ENCODE measurements at places on chromosomes 3 and 15. TPM values are rescaled to one million over a fixed set of nuclear protein-coding genes. Genes with fewer than 3 reads are reported as not detected.

DNA sequence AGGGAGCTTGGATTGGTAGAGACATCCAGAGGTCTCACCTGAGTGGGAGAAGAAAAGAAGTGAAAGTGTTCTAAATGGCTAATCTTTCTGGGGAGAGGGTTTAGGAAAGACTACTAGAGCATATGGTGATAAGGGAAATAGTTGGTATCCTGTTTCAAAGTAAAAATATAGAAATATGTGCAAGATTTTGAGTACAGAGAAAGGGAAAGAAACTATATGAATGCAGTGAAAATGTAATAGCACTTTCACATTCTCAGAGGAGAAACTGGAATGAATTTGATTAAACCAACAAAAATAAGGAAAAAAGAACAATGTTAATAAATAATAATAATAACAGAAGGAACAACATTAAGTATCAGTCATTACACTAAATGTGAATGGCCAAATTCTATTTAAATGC is 119.4 kb downstream of the DNAJB8 start:
- no peak for DNase-seq

DNA sequence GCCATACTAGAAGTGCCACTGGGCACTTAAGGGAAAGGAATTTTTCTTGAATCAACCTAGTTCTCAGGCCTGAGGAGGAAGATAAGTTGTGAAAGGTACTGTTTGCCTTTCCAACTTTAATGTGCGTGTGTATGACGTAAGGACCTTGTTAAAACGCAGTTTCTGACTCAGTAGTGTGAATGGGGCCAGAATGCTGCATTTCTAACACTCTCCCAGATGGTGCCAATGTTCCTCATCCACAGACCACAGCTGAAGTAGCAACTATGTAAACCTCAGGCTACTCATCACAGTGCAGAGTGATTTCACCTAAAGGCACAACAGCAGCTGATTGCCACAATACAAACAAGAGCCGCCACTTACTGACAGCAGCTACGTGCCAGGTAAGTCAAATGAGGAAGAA is 103.6 kb downstream of the OTOL1 start:
- no peak for DNase-seq

- no peak for DNase-seq
Observed at GRCh38 chr3:151091685-151092345, 6.4 kb downstream of the MED12L start.

DNA sequence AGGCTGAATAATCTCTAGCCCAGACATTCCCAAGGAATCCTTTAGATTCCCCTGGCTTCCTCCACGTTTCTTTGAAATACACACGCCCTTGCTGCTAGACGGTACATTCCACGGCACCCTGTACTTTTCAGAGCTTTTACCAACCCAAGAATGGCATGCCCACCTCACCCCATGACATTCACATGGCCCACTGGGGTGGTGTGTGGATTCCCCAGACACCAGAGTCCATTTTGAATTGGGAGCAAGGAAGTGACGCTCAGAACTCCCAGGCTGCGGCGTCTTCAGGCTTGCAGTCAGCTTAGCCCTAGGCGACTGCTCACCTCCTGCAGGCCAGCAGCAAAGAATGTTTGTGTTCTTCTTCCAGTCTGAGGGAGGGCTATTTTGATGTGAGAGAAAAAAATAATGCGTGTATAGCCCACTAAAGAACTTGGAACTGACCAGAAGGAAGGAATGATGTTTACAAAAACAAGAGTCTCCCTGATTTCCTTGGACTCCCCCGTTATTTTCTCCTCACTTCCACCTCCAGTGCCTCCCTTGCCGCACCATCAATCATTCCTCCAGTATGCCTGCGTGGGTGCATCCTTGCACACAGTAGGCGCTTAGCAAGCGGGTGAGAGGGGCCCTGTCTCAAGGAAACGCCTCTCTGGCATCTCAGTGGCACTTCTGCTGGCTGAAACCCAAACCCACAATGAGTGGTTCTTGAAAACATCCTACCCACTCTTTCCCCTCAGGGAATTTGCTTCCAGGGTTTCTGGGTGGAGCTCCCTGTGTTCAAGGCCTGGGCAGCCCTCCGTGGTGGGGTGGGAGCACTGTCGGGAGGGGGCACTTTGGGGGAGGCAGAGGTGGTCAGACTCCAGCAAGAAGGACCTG is 59.9 kb downstream of the SMAD6 start:
- no peak for DNase-seq

GRCh38 chr3:117963858-117964257 is 1070.8 kb downstream of the IGSF11 start:
- no peak for DNase-seq

GRCh38 chr3:10519236-10519635 is 13.8 kb upstream of the ATP2B2 start:
- no peak for DNase-seq

- DNase-seq, result no peak
Observed at GRCh38 chr15:75650908-75651809, 3.4 kb downstream of the SNX33 start.

GRCh38 chr3:157201648-157202278 is 41.8 kb upstream of the CCNL1 start:
- no peak for DNase-seq

- no peak for DNase-seq
Observed at GRCh38 chr3:32613183-32613582, 42.5 kb upstream of the DYNC1LI1 start.

DNA sequence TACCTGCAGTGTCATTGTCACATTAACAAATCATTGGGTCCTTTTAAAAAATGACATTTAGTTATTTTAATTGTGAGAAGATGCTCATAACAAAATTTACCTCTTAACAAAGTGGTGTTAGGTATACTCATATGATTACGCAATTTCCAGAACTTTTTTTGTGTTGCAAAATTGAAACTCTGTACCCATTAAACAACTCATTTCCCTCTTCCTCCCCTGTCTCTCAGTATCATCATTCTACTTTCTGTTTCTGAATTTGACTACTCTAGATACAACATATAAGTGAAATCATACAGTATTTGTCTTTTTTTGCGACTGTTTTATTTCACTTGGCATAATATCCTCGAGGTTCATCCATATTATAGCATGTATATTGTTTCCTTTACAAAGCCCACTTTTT is 58.7 kb upstream of the CHST2 start:
- no peak for DNase-seq

DNA sequence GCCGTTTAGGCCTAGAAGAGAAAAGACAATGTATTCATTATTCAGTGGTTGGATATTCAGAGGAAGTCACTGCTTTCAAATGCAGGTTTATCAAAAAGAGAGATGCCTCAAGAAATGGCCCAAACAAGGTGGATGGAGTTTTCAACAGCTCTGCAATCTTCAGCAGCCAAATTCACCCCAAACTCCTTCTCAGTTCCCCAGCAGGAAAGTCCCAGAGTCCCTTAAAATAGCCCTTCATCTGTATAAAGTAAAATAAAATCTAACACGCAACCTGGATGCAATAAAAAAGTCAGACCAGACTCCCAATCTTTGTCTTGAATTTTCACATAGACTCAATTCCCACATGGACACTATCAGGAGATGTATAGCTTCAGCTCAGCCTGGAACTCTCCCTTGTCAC is 101.6 kb upstream of the SPATA12 start:
- DNase-seq, result no peak

- no peak for DNase-seq
Observed at GRCh38 chr3:65020281-65021160, 332.7 kb upstream of the ADAMTS9 start.

The UTS2B gene
- total RNA-seq, result not detected

The CHCHD4 gene
- total RNA-seq, result 18.9 TPM

The C3orf49 gene
- not detected for total RNA-seq

The P2RY13 gene
- 0.15 TPM for total RNA-seq

Measured in left colon (tissue), 2 donors.